ENCODE measurements at places on chromosomes 2 and 18.
A peak's percentile ranks its signal among the peaks of the same experiment; 100 is the strongest.

- DNase-seq, result no peak
These were observed 78.0 kb upstream of the DNMT3A start for GRCh38 chr2:25419678-25420242.

DNA sequence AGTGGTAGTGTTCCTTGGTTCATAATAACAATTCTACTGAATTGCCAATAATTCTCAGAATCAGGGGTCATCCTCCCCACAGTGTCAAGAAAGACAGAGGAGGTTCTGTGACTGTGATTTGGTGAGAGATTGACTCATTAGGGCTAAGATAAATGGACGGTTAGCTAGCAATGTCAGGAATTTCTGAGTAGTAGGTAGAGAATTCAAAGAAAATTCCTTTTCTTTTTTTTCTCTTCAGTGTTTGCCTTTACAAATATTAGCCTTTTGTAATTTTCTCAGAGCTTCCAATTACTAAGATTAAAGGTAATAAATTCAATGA lies 16.8 kb upstream of the CRIM1 start:
- no peak for DNase-seq

DNA sequence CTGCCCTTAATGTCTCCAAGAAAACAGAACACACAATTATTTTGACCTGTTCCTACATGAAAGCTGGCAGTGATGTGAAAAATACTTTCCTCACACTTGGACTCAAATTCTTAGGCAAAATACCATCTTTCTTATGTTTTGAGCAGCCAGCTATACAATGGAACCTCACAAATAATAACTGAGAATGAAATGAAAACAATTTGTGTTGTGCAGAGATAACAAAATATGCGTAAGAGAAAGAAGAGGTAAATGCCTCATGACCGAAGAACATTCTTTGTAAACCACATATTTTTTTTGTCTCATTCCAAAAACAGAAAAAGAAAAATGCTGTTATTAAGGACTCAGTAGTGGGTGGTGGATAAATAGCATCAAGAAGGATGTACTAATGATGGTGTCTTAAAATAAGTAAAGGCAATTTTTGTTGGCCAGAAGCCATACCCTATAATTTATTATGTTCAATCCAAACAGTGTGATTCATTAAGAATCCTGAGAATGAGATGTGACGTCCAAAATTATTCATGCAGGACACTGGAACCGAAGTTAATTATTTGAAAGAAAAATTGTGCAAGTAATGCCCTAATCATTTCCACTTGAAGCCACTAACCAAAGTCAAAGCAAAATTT lies 193.0 kb upstream of the NETO1 start:
- no peak for DNase-seq

DNA sequence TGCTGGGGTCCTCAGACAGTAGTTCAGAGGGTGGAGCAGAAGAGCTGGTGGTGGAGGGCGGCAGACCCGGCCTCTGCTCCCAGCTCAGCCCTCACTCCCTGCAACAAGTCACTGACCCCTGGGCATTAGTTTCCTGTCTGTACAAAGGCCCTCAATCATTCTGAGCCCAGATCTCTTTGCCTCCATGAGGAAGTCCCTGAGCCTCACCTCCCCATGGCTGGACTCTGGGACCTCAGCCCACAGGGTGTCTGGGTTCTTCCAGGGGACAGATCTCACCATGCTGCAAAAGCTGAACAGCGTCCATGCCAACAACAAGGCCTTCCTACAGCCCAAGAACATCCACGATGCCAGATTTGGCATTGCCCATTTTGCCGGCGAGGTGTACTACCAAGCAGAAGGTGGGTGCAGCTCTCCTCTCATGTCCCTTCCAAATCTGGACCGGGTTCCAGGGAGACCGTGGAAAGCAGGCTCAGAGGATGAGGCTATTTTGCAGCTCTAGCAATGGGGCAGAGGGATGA lies 49.1 kb downstream of the MYO7B start:
- DNase-seq, result no peak

GRCh38 chr2:23145460-23145859 lies 239.5 kb upstream of the KLHL29 start:
- no peak for DNase-seq

- no peak for DNase-seq
These were observed 161.8 kb downstream of the DLGAP1 start for GRCh38 chr18:4293337-4293736.

- DNase-seq, result no peak
These were observed 101.1 kb upstream of the RAB12 start for GRCh38 chr18:8507915-8508705.

GRCh38 chr2:109531221-109531620 lies 82.5 kb downstream of the SEPTIN10 start:
- no peak for DNase-seq

- DNase-seq, result no peak
These were observed 206.9 kb upstream of the NRP2 start for GRCh38 chr2:205475416-205475768.

- no peak for DNase-seq
These were observed 31.3 kb downstream of the EXOC6B start for GRCh38 chr2:72794572-72794971.

GRCh38 chr18:48592540-48593171 lies 53.8 kb downstream of the CTIF start:
- no peak for DNase-seq

DNA sequence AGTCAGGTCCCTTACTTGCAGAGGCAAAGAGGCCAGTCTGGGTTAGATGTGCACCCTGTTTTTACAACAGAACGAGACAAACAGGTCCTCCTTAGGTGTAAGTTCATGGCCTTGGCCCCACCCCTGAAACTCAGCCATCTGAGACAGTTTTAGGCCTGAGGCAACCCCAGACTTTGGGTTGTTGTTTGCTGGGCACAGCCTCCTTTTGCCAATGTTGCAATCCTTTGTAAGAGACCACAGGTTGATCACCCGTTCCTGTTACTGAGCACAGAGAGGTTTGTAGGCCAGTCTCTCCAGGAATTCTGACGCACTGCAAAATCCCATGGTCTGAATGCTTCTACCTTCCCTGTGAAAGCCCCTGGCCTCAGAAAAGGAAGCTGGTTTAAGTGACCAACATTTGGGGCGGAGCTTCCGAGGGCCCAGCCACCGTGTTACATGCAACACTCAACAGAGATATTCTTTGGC lies 15.5 kb upstream of the IL1RN start:
- no peak for DNase-seq

DNA sequence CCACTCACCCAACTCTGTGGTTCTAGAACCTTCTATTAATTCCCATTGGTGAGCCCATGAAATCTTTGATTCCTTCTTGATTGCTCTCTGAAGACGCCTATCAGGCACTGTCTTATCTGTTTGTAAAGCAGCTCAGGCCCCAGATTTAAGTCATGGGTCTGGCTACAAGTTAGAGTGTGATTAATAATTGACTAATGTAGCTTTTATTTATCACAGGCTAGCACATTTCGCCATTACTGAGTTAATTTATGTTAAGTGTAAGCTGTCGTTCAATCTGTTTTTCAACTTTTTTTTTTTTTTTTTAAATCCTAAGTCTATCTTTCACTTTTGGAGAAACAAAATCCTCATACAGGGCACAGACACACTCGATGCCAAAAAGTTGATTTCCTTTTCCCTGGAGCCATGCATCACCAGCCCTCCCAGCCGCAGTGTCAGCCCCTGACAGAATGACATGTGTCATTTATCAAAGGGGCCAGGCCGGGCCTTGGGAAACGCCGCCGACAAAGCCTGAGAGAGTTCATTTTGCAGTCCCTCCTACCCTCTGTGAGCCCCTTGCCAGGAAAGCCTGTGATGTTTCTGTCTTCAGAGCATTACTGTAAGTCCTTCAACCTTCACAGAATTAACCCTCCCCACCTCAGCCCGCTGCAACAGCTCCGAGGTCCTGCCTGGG lies 15.8 kb downstream of the TSHZ1 start:
- no peak for DNase-seq

GRCh38 chr2:62596061-62596921 lies 90.3 kb upstream of the TMEM17 start:
- DNase-seq, result no peak

- DNase-seq, result no peak
These were observed 81.1 kb upstream of the TTC39C start for GRCh38 chr18:23933407-23933806.

DNA sequence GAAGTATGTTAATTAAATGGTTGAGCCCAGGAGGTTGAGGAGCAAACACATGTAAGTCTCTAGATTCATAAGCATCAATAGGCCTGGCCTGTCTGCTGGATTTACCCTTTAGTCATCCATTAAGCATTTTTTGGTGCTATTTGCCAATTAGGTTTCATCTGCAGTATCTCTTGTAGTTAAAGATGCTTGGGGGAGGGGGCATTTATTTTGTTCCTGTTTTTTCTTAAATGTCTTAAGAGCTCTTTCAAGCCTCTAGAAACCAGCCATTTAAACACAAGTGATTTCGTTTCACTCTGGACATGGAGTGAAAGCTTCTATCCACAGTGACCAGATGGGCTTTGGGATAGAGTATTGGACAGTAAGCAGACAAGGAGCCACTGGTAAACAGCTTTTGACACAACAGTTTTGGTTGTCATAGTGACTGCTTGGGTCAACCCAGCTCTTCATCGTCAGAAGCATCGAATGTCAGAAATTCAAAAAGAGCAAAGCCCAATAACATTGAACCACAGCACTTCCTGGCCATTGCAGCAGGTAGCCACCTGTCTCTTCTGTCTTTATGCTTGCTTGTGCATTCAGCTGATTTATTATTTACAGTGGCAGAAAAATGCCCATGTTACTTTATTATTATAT lies 4.9 kb downstream of the QPCT start:
- DNase-seq, result no peak

- peak; percentile 18 for DNase-seq
These were observed at the start of gene SPTBN1 for GRCh38 chr2:54455563-54456361. Gene SPTBN1 (plus strand): TSS chr2:54456327. CDS start chr2:54526419, 70,092 bp downstream.

- no peak for DNase-seq
These were observed 293.4 kb downstream of the ZNF521 start for GRCh38 chr18:25058521-25058920.

GRCh38 chr18:58005011-58005410 lies 39.0 kb upstream of the NEDD4L start:
- DNase-seq, result no peak

- no peak for DNase-seq
These were observed 518.2 kb upstream of the ZEB2 start for GRCh38 chr2:145038041-145038525.

- no peak for DNase-seq
These were observed 148.7 kb downstream of the RAPGEF4 start for GRCh38 chr2:172884336-172884735.

GRCh38 chr2:236720974-236721540 lies 151.4 kb downstream of the ACKR3 start:
- no peak for DNase-seq

DNA sequence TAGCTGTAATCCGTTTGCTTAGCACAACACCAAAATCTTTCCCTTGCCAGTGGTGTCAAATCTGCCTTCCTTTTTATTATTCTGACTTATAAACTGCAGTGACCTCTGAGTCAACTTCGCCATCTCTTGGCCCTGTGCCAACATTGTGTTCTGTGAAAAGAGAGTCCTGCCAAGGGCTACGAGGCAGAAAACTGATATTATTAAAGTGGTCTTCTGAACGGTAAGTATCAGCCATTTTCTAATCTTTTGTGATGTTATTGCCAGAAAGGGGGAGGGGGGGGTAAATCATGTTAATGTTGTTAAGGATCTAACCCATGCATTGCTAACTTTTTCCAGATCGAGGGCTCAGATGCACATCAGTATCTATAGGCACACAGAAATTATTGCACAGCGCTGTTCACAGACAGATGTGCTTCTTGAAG lies 121.5 kb upstream of the LTBP1 start:
- no peak for DNase-seq

GRCh38 chr18:31710826-31711225 lies 26.4 kb upstream of the B4GALT6 start:
- DNase-seq, result no peak

- no peak for DNase-seq
These were observed 65.4 kb downstream of the DOCK10 start for GRCh38 chr2:224976629-224977525.

GRCh38 chr2:63537306-63537705 lies 51.0 kb downstream of the WDPCP start:
- DNase-seq, result no peak

- DNase-seq, result no peak
These were observed 2.0 kb upstream of the THUMPD2 start for GRCh38 chr2:39780825-39781600.

DNA sequence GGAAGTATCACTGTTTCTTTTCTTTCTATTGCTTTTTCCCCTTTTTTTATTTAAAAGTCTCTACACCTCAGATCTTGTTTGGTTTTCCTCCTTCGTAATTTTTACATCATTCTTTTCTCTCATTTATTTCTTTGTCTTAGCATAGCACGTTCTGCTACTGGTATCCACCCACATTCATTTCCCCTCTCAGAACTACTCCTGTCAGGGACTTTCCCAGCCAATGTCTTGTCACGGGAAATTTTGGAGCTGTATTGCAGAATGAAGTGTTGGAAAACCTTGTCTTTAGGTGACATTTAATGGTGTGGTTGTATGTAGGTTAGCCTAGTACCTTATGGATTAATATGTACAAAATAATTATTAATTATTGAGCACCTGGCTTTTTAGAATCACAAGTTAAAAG lies 34.0 kb downstream of the TTLL4 start:
- no peak for DNase-seq

DNA sequence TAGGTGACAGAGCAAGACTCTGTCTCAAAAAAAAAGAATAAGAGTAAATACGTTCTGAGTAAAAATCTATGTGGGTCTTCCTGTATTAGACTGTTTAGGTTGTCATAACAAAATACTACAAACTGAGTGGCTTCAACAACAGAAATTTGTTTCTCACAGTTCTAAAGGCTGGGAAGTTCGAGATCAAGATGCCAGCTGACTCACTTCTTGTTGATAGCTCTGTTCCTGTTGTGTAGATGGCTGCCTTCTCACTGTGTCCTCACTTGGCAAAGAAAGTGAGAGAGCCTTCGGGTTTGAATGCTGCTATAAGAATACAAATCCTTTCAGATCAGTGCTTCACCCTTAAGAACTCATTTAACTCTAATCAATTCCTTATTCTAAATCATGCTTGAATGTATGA lies 430.0 kb upstream of the VWC2L start:
- no peak for DNase-seq

DNA sequence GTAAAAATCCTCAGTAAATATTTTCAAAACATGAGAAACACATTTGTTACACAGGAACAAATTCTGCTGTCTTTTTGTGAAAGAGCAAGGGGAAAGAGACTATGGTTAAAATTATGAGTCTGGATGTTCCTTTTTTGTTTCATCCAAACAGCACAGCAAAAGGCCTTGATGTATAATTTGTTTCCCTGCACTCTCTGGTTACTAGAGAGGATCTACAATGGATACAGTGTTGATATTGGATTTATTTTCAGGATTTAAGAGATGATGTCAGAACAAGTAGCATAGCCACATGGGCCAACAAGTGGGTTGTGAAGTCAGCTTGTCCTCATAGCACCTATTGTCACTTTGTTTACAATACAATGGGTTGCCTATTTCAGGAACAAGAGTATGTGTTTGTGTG lies 11.3 kb upstream of the ERBB4 start:
- no peak for DNase-seq

All from activated CD8-positive, alpha-beta memory T cell treated with anti-CD3 and anti-CD28 coated beads, Interleukin-2, amount 50 U/mL, for 4 hours (primary cell).